Muscle of back (tissue), 13 donors: ENCODE measurements at places on chromosomes 1 and 21. TPM values are rescaled to one million over a fixed set of nuclear protein-coding genes. Genes with fewer than 3 reads are reported as not detected.

GRCh38 chr1:17689011-17689410 is 66.1 kb upstream of the ACTL8 start:
- peak; percentile 75 for DNase-seq

DNA sequence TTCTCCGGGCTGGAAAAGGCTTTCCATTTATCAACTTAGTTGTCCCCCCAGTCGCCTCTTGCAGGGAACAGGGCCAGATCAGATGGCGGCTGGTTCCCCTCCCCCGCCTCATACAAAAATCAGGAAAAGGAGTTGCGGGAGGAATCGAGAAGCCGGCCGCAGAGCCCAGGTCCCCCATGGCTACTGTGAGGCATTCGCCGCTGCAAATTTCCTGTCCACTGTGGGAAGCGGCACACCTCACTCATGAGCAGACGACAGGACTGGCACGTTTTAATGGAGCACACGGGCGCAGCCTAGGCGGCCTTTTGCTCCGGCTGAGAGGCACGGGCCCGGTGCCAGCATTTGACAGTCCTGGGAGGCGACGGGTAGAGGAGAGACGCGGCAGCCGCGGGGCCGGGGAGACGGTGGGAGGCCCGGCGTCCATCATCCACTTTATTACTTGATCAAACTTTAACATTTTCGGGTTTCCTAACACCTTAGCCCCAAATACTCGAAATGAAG is 1.1 kb downstream of the GNG4 start:
- no peak for DNase-seq

DNA sequence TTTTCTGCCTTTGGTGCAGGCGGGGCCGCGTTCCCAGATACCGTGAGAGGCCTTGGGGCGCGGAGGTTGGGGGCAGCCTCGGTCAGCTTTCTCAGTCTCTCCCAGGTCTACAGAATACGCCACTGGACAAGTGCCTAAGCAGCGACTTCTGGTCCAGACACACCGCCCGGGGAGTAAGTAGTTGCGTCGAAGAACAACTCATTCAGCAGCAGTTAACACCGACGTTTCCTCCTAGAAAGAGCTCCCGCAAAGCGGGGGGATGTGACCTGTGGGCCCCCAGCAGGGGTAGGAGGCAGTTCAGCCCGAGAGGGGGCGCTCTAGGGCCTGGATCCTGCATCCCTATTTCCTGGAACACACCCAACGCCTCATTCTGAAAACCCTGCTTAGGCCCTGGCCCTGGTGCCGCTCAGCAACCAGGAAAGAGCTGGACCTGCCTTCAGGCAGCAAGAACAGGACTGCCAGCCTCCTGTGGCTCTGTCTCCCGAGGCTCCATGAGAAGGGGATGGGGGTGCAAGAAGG is 6.5 kb upstream of the BARHL2 start:
- DNase-seq: no peak

CNTN2 gene
- polyA plus RNA-seq: 1.3 TPM

LCE1F gene
- polyA plus RNA-seq: not detected

GRCh38 chr1:43587594-43587993 is 56.9 kb downstream of the PTPRF start:
- peak; percentile 10 for DNase-seq

DNA sequence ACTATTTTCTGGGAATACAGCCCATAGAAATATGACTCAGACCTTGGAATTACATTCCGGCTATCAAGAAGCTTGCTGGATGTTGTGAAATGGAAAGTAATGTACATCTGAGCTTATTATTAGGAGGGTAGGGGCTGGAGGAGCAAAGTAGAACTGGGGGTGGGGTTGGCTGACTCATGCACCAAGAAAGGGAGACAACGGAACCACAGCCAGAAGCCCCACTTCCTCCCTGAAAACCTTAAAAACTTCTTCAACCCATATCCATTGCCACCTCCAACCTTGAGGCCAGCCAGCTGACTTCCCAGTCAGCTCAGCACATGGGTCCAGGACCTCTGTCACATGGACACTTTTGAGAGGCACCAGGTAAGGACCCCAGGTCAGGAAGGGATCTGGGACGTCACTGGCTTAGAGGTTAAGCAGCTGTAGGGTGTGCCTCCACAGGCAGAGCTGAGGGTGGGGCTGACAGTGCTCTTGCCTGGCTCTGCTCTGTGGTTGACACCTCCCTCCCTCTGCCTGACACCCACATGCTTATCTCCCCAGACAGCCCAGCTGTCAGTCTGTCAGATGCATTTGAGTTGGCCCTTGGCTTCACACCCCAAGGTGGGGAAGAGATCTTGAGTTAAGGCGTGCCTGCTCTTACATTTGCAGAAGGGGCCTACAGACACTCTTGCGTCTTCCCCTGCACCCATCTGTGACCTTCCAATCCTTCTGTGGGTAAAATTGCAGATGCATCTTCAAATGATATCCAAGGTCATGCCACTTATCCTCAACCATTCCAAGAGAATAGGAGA is 5.7 kb upstream of the ZNF683 start:
- peak; percentile 62 for DNase-seq

GRCh38 chr1:184051138-184051484 is 419 bp upstream of the TSEN15 start:
- no peak for DNase-seq

DNA sequence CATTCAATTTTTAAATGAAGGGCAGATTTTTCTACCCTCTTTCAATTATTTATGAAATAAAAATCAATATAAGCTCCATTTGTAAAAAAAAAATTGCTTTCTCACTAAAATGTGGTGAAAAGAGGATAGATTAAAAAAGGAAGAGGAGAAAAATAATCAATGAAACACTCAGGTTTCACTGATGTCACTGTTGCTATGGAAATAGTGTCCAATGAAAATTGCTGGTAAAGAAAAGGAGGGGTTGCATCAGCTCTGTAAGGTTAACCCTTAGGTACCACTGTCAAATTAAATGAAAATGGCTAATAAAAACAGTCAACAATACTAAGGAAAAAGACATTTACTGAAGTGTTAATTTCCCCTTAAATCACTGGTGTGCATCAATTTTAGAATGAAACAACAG is 91.6 kb upstream of the TTC39A start:
- peak; percentile 74 for DNase-seq

NUP210L gene
- not detected for polyA plus RNA-seq
